ENCODE measurements at places on chromosomes 12 and 14.

- DNase-seq, result no peak
These were observed 75.8 kb upstream of the DDHD1 start for GRCh38 chr14:53228966-53229365.

- no peak for DNase-seq
These were observed 68.0 kb downstream of the PRIMA1 start for GRCh38 chr14:93720076-93720815.

DNA sequence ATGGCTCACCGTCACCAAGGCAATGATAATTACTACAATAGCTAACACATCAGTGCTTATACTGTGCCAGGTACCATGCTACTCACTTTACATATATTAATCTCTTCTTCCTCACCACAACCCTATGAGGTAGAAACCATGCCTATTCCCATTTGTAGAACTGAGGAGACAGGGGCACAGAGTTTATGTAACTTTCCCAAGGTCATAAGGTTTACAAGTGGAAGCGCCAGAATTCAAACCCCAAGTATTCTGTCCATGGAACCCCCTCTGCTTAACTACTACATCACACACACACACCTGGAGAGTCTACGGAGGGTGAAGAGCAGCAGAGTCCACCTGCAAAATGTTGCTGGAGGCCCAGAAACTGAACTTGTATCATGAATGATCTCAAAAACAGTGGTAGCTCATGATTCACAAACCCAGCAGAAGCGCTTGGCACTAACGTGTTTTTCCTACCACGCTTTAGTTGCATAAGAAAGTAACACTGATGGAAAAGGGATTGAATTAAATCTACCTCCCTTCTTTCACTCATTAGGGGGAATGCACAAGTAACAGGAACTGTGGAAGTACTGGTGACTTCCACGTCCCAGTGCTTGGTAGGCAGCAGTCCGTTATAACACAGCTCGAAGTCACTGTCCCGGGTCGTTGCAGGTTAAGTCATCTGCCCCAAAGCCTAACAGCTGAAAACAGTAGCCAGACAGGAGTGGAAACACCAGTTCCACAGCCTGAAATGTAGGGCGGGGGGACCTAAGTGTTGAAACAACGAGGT lies 2.0 kb downstream of the ITPR2 start:
- peak; percentile 27 for DNase-seq

GRCh38 chr12:112759786-112760185 lies 31.8 kb upstream of the RPH3A start:
- DNase-seq, result no peak

DNA sequence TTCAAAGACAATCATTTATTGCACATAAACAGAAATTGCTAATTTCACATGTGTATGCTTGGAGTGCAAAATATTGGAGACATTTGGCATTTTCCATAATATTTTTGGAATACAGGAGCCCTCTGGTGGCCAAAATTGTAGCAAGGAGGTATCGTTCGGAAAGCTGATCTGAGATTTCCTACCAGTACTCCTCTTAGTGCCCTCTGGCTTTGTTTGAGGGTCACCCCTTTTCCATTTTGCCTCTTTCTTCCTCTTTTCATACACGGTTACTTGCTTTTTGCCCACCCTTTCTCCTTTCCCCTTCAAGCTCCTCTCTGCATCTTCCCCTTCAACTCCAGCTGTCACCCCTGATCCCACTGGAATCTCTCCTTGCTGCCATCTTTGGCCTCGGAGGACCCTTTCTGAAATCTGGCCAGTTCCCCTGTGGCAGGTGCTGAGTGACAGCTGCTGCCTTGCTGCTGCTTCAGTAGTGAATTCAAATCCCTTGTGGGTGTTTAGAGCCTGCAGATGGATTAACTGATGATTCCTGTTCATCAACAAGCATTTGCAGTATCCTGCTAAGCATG lies 164.6 kb upstream of the PARP11 start:
- peak; percentile 87 for DNase-seq

DNA sequence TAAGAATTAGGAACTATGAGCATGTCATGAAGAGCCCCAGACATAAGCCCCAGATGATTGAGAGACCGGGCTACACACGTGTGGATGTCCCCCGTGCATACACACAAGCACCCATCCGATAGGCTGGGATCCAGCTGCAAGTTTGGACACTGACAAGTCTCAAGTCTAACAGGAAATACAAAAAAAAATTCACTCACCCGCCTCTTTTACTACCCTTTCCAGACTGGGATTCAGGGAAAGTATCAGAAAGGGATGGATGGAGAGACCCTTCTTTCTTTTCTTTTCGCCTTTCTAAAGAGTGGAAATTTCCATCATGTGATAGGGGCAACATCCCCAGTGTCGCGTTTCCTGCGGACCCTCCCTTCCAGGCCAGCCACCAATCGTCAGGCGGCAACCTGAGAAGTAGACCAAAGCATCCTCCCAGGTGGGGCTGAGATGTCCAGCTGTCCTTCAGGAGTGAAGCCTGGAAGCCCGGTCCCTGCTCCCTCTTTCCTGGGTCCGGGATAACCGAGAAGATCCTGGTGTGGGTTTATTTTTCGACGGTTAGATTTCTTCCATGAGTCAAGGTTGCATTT lies 6.4 kb upstream of the SLC38A4 start:
- DNase-seq, result peak; percentile 63

- no peak for DNase-seq
These were observed 177.3 kb upstream of the NUDT4 start for GRCh38 chr12:93200291-93200917.

GRCh38 chr14:42112108-42112507 lies 505.4 kb downstream of the LRFN5 start:
- DNase-seq, result no peak

DNA sequence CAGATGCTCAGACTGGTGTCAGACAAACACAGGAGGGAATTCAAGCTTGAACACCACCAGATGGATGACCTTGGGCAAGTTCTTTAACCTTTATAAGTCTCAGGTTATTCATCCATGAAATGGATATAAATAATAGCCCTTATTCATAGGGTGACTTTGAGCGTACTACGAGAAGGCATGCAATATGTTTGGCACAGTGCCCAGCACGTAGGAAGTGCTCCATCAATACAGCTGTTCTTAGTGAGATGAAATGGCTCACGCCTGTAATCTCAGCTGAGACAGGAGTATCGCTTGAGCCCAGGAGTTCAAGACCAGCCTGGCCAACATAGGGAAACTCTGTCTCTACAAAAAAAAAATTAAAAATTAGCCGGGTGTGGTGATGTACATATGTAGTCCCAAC lies 84.8 kb upstream of the FICD start:
- DNase-seq, result no peak

DNA sequence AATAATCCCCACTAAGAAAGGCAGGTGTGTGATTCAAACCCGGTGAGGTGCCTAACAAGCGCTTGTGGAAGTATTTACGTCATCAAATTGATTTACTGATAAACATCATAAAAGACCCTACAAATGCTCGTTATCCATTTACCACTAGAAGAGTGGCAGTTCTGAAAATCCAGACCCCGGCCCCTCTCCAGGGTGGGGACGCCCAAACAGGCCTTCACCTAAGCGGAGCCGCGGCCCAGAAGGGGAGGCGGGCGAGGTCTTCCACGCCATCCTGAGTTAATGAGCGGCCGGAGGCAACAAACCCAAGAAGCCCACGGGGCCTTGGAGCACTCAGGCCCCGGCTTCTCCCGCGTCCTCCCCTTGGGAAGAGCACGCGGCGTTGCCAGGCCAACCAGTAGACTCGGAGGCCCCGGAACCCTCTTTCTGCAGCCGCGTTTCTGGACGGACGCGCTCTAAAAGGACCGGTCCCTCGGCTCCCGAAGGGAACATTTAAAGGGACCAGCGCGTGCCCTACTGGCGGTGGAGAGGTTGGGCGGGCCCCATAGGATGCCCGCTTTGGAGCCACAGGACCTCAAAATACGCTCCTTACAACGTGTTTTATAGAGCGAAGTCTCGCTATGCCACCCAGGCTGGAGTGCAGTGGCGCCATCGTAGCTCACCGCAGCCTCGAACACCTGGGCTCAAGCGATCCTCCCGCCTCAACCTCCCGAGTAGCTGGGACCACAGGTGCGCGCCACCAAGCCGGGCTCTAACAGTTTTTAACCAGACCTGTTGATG lies 3.5 kb downstream of the PTPN21 start:
- DNase-seq, result peak; percentile 94

- DNase-seq, result no peak
These were observed 120.0 kb downstream of the DNAI7 start for GRCh38 chr12:25074954-25075353.

- DNase-seq, result no peak
These were observed 5.6 kb downstream of the LTA4H start for GRCh38 chr12:96029826-96030225.

DNA sequence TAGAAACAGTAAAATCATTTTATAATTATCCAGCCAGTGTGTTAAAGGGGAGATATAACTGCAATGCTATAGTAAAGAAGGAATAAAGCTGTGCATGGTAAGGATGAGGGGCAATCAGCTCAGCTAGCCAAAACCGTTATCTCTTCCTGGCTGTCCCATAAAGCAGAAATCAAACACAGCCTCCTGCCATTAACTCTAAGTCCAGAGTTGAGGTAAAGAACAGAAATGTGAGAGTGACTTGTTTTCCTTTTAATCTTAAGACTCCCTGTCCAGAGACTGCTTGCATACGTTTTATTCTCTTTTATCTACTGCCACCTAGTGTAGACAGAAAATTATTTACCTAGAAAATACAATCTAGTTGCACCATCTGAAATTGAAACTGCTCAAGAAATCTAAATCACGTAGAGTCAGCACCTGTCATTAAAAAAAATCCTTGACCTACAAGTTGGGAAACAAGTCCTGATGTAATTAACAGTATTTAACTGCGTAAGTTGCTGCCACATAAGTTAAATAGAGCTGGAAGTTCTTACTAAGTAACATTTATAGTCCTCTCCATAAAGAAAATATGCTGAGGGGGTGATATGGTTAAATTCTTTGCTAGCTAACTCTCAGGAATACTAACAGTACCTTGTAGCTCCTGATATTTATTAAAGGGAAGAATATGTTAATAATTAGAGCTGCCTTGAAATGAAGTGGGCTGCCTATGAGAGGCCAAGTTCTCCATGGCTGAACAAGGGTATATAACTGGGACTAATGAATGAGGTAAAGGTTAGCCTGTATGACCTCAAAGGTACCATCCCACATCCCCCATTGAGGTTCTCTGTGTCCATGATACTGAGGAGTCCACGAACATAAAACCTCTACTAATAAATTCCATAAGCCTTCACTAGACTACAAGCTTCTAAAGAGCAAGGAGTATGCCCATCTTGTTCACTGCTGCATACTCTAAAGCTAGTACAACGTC lies 62.7 kb downstream of the GALNT4 start:
- DNase-seq, result peak; percentile 80

DNA sequence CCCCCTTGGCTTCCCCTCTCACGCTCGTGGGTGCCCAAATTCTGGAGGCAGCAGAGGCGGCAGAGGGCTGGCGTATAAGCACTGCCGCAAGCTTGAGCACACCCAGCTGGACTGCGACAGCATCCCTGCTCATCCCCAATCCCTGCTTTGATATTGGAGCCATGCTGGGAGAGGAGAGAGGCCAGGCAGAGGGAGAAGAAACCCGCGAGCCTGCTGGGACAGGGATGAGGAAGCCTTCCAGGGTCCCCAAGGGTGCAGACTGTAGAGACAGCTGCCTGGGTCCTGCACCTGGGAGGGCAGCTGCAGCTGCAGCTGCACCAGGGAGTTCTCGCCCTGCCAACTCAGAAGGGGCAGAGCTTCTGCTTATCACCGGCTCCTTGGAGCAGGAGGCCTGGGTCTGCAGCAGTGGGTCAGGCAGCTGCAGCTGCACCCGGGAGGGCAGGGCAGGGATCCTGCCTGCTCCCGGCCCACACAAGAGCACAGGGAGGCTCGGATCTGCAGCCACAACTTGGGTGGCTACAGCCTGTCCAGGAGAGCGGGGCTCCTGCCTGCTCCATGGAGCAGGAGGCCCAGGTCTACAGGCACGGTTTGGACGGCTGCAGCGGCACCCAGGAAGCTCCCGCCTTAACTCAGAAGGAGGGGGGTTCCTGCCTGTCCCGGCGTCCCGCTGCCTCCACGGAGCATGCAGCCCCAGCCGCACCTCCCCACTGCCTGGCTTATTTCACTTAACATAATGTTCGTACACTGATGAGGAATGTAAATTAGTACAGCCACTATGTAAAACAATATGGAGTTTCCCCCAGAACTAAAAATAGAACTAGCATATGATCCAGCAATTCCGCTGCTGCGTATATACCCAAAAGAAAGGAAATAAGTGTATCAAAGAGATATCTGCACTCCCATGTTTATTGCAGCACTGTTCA lies 60.4 kb upstream of the SGPP1 start:
- no peak for DNase-seq

- no peak for DNase-seq
These were observed 264.0 kb downstream of the VRK1 start for GRCh38 chr14:97061198-97061597.

GRCh38 chr14:53608369-53608768 lies 348.3 kb downstream of the BMP4 start:
- no peak for DNase-seq

GRCh38 chr14:99037777-99038430 lies 234.1 kb downstream of the BCL11B start:
- no peak for DNase-seq

DNA sequence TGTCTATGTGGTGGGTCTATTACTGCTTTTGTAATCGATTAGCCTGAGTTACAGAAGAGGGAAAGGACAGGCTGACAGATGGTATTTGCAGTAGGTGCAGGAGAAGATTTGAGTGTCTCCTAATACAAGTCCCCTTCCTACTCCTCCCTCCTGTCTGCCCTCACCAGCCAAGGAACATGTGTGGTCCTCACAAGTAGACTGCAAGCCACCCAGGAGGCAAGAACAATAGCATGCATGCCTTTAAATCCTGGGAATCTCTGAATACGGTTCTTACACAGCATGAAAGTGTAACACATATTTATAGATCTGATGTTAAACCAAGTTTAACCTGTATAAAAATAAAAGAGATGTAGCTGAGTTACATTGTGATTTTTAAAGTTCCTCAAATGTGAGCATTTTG lies 117.0 kb downstream of the PTCSC3 start:
- DNase-seq, result peak; percentile 36

GRCh38 chr12:57528831-57529555 lies 6.4 kb downstream of the MBD6 start:
- no peak for DNase-seq

DNA sequence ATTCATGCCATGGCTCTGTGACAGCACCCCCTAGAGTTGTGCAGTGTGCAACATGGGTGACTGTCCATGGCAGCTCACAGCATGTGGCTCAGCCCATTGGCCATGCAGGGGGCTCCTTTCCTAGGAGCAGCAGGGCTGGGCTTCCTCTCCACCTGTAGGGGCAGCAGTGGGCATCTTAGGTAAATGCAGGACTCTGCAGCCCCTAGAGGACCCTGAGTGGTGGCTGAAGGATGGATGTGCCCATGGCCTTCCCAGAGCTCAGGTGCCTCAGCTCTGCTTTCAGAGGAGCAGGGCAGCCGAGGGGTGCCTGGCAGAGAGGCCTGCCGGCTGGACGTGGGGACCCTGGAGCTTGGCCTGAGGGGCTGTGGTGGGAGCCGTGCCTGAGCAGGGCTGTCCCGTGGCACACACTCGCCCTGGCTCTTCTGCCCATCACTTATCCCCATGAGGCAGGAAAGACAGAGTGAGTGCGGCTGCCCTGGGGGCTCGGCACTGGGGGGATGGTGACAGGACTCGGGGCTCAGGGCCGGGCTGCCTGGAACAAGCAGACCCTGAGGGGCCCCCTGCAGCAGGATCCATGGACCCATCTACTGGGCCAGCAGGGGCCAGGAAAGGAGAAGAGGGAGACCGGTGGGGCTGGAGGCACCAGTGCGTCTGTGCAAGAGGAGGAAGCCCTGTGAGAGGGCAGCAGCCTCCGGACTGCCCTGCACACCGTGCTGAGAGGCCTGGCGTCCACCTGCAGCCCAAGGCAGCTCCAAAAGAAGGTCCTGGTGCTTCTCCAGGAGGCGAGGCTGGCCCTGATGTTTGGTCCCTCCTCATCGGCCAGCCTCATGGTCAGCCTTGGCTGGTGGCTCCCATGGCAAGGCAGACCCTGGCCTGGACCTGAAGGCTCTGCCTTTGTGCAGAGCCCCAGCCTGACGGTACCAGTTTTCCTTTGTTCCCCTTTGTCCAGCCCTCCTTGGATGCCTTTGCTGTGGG lies 7.6 kb downstream of the ADSS1 start:
- no peak for DNase-seq

Data from eye (tissue), 1 donor.